ENCODE measurements at places on chromosomes 11 and 22.

DNA sequence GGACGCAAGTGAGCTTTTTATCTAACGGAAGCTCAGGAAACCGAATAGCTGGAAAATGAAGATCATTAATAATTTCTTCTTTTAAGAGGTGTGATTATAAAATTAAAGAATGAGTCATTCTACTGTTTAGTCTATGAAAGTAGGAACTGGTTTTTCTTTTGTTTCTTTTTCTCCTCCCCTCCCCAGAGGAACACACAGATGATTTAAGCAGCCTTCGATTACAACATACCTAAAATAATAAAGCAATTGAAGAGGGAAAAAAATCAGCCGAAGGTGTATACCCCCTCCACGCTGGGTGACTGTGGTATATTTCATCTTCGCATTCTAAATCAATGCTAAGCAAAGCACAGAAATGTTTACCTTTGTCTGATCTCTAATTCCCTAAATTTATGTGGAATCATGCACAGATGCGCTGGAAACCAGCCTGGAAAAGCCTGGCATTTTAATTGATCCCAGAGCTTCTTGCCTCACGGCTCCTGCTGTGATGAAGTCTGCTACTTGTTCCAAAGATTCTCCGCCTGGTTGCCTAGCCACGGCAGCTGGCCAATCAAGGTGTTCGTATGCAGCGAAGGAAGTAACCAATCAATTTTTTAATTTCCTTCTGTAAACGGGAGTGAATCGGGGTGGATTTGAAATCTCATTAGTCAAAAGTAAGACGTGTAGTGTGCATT is 133.9 kb downstream of the FANCF start:
- no peak for DNase-seq

- DNase-seq = no peak
These were observed 12.5 kb upstream of the C1QTNF4 start for GRCh38 chr11:47606731-47607130.

- no peak for DNase-seq
These were observed 195 bp upstream of the CREB3L1 start for GRCh38 chr11:46277313-46277621.

- no peak for DNase-seq
These were observed 22.1 kb downstream of the TNRC6B start for GRCh38 chr22:40199852-40200251.

DNA sequence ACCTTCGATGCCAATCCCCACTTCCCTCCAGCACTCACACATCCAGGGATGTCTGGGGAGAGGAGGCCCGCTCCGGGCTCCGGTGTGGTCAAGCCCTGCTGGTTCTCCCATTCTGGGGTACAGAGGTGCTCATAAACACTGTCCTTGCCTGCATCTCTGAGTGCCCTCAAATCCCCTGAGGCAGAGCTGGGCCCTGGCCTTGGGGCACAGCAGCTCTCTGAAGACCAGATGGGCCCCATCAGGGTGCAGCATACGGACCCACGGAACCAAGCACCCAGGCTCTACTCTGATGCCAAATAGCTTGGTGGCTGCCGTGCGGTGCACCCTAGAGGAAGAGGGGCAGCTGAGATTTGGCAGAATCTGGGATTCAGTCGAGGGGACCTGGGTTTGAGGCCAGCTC is 35.7 kb upstream of the NNMT start:
- no peak for DNase-seq

DNA sequence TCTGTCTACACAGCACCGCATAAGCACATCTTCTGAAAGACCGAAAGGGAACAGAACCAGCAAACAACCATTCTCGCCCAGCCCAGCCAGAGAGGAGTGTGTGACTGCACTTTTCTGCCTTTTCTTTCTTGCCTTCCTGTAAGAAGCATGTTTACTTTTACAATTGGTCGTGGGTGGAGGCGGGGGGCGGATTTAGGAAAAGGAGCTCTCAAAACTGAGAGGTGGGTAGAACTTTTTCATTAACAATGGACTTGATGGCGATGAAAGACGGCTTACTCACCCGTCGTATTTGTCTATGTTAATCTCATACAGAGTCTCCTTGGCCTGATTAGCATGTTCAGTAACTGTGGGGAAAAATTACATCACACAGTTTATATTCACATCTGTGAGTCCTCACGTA is 27.2 kb downstream of the CERK start:
- DNase-seq = no peak

DNA sequence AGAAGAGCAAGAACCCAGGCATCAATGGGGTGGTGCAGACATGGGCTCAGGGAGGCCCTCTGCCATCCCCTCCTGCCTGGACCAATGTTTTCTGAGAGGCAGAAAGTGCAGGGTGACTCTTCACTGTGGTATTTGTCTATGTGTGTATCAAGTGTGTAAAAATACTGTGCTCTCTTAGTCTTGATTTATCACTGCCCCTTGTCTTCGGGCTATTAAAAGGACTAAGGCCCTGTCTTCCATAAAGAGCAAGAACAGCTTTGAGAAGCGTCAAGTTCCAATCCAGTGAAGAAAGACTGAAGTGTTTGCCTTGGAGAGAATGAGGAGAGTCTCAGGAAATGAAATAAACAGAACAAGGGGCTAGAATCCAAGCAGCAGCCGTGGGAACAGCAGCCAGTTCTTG is 14.4 kb downstream of the PRSS23 start:
- no peak for DNase-seq

GRCh38 chr11:72038491-72038890 is 39.8 kb downstream of the IL18BP start:
- no peak for DNase-seq

GRCh38 chr11:109936661-109937180 is 156.5 kb upstream of the ZC3H12C start:
- DNase-seq = no peak

DNA sequence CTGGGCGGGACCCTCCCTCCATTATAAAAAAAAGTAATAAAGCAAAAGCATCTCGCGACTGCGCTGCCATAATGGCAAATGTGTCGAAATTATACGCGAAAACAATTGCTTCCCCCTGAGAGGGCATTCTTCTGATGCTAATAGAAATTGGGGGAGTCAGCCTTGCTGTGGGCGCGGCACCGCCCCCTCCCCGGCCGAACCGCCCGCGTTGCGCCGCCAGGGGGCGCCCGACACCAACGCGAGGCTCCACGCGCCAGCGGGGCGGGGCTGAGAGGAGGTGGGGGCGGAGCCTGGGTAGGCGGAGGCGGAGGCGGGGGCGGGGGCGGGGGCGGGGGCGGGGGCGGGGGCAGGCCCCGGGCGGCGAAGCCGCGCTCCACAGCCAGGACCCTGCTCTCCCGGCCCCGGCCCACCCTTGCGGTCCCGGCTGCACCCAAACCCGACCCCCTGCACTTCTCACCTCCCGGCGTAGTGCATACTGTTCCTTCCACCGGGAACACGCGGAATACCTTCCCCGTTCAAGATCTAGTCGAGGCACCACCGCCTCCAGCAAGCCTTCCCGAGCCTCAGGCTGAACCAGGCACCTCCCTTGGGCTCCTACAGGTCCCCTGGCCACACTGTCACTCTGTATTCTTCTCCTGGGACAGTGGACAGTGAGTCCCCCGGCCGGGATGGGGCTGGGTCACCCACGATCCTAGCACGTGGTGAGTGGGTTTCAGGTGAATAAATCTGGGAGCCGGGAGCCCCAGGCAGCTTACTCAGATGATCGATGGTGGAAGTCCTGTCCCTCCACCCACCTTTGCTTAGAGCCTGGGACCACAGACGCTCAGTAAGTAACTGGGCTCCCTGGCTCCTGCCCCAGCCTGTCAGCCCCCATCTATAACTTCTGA is 15.5 kb upstream of the UPK3A start:
- DNase-seq = peak; percentile 96

DNA sequence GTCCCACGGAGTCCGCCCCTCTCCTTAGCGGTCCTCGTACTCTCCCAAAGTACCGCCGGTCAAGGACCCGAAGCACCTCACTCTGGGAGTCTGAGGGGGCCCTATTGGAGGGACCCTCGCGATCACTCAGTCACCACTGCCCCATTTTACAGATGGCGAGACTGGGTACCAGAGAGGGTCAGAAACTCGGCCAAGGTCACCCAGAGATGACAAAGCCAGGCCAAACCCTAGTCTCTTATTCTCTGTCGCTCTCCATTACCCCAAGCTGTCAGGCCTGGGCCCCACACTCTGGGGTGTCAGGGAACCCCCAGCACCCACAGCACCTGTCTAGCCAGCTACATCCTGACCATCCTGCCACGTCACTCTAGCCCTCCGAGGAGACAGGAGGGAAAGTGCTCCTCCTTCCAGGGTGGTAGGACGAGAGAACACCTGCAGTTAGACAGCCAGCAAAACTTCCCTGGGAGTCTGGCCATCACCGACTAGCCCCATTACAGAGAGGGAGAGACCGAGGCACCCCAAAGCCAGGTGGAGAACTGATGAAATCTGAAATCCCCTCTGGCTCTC is 1.4 kb upstream of the KCNJ4 start:
- DNase-seq = no peak

GRCh38 chr11:92340839-92341238 is 116.2 kb downstream of the FAT3 start:
- no peak for DNase-seq

- no peak for DNase-seq
These were observed 61.7 kb downstream of the PARVB start for GRCh38 chr22:44085743-44086270.

DNA sequence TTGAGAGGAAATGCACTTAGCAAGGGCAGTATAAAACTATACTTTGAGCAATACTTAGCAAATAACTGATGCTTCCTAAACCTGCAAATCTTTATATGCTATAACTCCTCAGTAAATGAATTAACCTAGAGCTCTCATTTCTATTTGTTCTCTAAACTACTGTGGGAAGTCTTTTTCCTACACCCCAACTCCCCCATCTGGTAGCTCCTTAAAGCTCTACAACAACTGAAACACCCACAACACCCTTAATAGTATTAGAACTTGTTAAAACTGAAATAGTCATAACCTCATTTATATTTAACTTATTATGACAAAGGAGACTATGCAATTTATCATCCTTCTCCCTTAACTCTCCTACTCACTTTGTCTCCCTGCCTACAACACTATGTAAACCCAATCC is 43.4 kb downstream of the GUCY1A2 start:
- no peak for DNase-seq

- no peak for DNase-seq
These were observed 8.5 kb downstream of the PIM3 start for GRCh38 chr22:49968831-49969661.

DNA sequence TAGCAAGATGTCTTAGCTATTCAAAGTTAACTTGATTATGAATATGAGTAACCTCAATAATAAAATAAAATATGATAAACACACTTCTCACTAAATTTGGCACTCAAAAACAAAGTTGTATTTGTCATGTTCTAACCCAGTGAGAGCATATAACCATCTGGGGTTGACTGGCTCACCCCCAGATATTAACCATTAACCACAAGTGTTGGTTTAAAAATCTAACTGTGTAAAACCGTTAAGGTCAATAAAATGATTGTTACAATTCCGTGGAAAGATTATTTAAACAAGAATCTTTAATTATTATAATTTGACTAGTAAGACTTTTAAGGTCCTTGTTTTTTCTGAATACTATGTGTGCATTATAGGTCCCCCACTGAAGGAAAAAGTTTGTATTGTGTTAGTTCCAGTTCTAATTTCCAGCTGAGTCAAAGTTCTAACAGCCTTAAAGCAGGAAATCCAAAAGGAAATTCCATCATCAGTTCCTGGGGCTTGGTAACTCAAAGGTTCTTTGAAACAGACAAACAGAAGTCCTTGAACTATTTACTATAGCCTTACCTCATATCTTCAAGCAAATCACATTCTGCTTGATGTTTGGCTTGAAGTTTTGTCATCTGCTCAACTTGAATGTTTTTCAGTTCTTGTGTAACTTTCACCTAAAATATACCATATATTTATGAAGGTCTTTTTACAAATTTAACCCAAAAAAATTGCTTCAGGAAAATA is 2.5 kb downstream of the FCHSD2 start:
- no peak for DNase-seq

DNA sequence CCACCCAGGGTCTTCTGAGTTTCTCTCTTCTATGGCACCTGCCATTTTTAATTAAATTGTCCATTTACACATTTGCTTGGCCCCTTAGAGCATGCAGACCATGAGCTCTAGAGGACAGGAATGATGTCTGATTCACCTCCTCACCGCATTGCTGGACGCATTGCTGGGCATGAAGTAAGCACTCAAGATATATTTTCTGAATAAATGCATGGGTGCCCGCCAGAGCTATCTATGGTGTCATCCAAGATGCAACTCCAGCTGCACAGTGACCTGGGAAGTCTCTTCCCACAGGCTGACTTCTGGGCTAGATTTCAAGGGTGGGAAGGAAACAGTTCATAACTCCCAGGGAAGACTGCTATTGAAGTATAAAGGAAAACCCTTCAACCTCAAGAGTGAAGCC is 66.6 kb upstream of the ASPHD2 start:
- DNase-seq = no peak

- DNase-seq = no peak
These were observed 20.5 kb downstream of the COA4 start for GRCh38 chr11:73856031-73856567.

- no peak for DNase-seq
These were observed 21.0 kb upstream of the SWAP70 start for GRCh38 chr11:9642894-9643293.

DNA sequence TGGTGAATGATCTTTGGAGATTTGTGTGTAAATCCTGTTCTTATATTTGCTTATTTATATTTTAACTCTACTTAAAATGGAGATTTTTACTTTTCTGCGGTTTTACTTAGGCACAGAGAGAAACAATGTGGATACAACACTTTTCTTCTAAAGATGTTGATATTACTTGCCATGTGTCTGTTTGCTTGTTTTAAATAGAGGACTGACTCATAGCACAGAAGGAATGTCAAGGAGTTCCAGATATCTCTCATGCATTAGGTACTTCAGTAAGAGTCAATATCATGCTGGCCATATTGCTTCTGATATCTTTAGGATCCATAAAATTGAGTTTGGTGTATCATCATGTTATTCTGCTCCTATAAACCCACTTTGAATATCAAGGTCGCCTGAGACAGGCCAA is 395.0 kb downstream of the OPCML start:
- DNase-seq = no peak

DNA sequence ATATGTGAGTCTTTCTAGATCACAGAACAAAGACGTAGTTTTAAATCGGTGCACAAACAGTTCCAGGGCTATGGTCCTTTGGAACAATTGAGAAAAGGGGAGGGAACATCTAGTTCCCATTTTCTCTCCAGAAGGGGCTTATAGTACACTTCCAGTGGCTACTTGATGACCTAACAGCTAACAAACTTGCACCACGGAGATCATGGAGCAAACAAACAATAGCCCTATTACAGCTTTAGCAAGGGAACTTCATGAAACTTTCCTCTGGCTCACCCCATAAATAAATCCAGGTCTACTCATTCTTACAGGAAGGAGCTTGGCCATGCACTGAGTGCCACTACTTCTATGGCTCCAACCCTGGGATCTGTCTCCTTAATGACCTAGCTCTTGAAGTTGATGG is 8.3 kb upstream of the FOLR2 start:
- DNase-seq = no peak

GRCh38 chr22:44128958-44129618 is 51.6 kb upstream of the PARVG start:
- DNase-seq = no peak

DNA sequence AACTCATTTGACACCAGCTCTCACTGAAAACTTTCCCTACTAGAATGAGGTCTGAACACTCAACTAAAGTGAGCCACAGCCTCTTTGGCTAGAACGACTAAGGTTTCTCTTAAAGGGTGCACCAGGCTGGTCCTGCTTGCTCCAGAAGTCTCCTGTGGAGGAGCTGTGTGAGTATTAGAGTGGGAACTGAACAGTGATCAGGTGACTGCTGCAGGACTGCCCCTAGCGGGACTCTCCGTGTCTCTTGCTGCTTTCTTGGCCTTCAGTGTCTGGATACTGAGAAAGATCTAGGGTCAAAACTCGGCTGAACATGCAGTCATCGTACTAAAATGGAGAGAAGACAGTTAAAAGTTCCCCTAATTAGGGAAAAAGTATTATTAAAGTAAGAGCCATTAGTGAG is 34.6 kb downstream of the FAM118A start:
- no peak for DNase-seq

Data from T-helper 9 cell (primary cell).